Heart right ventricle (tissue), 16 donors: ENCODE measurements at places on chromosomes 7 and 10. TPM values are rescaled to one million over a fixed set of nuclear protein-coding genes. Genes with fewer than 3 reads are reported as not detected.

STRIP2 gene
- 12.4 TPM for polyA plus RNA-seq

SHTN1 gene
- 3.0 TPM for polyA plus RNA-seq

SFTPA1 gene
- polyA plus RNA-seq, result not detected

LSM8 gene
- 16.2 TPM for polyA plus RNA-seq

TUBB8 gene
- polyA plus RNA-seq, result 0.04 TPM

SPAM1 gene
- polyA plus RNA-seq, result not detected

XRCC2 gene
- polyA plus RNA-seq, result 0.29 TPM

NEUROG3 gene
- polyA plus RNA-seq, result not detected

TUBAL3 gene
- polyA plus RNA-seq, result 0.51 TPM

AGR2 gene
- polyA plus RNA-seq, result not detected

GRCh38 chr7:121401896-121402295, 5.8 kb upstream of the FAM3C start:
- no peak overlapping the region for H3K27ac ChIP-seq
- peaks cover 7% of the 10 kb centered on the region for H3K4me1 ChIP-seq
- no peak overlapping the region for H3K4me3 ChIP-seq
- no peaks in the 10 kb centered on the region for H3K27me3 ChIP-seq

DNA sequence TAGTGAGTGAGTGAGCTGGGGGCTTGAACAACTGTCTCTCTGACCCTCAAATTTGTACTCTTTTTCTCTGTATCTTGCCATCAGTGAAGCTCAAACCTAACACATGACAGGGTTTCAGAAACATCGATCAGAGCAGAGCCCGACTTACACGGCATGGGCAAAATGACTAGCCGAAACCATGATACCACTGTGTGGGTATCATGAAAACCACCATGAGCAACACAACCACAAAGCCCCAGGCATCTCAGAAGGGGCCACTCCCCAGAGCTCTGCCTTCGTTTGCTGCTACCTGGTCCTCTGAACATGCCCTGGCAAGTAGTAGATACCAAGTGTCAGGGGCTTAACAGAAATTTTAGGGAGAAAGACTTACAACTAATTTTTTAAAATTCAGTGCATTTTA, 308.5 kb downstream of the WDR11 start:
- no peaks in the 10 kb centered on the region for H3K27me3 ChIP-seq
- H3K27ac ChIP-seq, result no peak overlapping the region
- H3K4me1 ChIP-seq, result no peaks in the 10 kb centered on the region
- H3K4me3 ChIP-seq, result no peak overlapping the region

DNA sequence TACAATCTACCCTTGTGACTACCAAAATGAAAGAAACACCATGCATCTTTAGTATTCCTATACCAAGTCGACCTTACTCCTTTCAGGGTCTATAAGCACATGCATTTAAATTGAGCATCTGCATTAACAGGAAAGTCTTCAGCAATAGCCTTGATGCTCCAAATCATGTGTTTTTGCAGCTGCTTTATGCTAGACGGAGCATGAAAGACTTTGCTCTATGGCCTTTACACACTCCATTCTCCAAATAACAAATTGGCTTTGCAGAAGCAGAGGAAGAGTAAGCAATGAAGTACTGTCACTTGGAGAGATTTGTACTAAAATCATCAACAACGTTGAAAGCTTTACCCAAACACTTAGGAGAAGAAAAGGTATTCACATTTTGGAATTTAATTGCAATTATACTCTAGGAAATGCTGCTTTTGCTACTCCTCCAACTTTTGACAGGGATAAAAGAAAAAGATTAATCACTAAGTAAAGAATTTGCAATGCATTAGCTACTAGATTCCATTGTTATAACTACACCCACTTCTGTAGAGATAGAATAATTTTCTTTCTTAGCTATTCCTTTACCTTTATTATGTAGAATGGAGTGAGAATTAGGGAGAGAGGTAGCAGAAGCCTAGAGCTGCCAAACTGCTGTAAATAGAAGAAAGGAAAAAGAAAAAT, 131.8 kb downstream of the SEMA3E start:
- H3K27ac ChIP-seq, result no peak overlapping the region
- H3K4me3 ChIP-seq, result no peak overlapping the region
- no peaks in the 10 kb centered on the region for H3K36me3 ChIP-seq

DNA sequence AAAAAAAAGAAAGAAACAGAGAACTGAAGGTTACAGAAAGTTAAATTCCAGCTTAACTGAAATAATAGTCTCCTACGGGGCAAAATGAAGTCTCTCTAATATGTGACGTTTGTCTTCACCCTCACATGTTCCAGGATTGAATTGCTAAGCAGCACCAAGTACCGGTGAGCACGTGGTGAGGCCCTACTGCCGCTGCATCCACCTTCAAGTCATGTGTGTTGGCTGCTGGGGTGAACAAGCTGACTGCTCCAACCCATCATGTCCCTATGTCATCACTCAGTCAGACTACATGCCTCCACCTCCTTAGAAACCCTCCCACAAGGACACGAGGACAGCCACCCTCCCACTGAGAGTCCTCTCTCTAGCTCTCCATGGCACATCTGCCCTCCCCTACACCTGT, 35.4 kb upstream of the NPFFR1 start:
- no peak for DNase-seq
- no peaks in the 10 kb centered on the region for H3K27me3 ChIP-seq
- H3K4me1 ChIP-seq, result peaks cover 2% of the 10 kb centered on the region
- no peak overlapping the region for H3K27ac ChIP-seq

DNA sequence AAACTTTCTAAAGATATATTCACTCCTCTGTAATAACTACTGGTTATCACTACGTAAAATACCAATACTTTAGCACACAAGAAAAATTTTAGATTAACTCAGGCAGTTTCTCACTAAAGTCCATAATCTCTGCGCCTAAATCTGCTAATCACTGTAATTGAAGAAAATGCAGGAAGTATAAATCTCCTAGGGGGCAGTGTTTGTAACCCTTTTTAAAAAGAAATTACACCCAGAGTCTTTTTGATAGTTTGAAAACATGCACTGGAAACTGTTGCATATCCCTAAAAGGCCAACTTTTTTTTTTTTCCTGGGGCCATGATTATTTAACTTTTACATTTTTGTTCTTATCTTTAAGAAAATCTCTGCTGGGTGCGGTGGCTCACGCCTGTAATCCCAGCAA, 209.6 kb downstream of the KIAA1217 start:
- H3K4me1 ChIP-seq, result peaks cover 19% of the 10 kb centered on the region
- no peak overlapping the region for H3K27ac ChIP-seq
- no peaks in the 10 kb centered on the region for H3K27me3 ChIP-seq
- no peaks in the 10 kb centered on the region for H3K36me3 ChIP-seq
- DNase-seq, result no peak
- no peak overlapping the region for H3K4me3 ChIP-seq

DNA sequence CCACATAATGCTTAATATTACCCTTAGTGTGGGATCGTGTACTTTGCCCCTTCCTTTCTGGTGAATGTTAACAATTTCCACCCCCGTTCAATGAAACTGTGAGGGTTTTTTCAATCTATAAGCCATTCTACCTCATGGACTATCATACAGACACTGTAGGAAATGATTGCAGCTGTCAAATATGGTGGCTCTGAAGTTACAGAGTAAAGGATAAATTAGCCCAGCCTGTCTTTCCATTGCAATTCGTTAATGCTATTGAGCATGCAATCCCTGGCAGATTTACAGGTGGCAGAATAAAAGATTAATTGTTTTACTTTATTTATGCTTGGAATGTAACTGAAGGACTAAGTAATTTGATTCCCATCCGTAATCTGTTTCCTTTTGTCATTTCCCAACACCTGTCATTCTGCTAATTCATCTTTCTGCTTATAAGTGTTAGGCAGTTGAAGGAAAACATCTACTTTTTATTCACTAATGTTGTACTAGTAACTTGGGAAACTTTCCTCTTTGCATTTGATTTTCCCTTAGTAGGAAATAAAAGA, 1211.6 kb upstream of the LRRN3 start:
- H3K4me1 ChIP-seq, result no peaks in the 10 kb centered on the region
- H3K4me3 ChIP-seq, result no peak overlapping the region
- H3K27me3 ChIP-seq, result no peaks in the 10 kb centered on the region
- DNase-seq, result no peak
- no peaks in the 10 kb centered on the region for H3K36me3 ChIP-seq

GRCh38 chr10:70673043-70673928, 980 bp downstream of the ADAMTS14 start:
- H3K27me3 ChIP-seq, result no peaks in the 10 kb centered on the region
- peak; percentile 57 for DNase-seq
- H3K4me1 ChIP-seq, result peaks cover 27% of the 10 kb centered on the region
- H3K27ac ChIP-seq, result peak overlapping the region; percentile 68
- peak overlapping the region; percentile 56 for H3K4me3 ChIP-seq
- H3K36me3 ChIP-seq, result no peaks in the 10 kb centered on the region

DNA sequence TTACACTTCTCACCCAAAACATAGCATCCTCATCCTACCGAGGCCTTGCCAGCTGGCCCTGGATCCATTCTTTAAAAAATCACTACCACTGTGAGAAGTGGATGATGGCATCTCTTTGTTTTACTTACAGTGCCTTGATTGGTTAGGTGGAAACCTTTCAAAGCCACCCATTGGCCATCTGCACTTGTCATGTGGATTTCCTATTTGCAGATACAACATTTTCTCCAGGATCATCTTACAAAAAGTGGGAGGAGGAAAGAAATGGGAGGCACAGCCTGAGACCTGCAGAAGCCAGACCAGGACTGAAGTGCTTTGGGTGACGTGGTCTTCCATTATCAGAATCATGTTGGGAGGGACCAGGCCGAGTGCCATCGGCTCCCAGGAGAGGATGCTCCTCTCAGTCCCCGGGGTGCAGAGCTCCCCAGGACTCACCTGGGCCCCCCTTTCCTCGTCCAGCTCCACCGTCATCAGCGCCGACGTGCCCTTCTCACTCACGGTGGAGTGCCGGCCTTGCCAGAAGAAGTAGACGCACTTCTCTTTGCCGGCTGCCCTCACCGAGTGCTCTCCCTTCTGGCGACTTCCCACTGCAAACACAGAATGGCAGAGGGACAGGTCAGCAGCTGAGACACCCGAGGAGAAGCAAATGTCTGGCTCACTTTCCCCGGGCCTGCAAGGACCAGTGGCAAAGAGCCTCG, 161.2 kb downstream of the SVIL start:
- peak; percentile 49 for DNase-seq
- H3K36me3 ChIP-seq, result peaks cover 96% of the 10 kb centered on the region
- H3K27me3 ChIP-seq, result no peaks in the 10 kb centered on the region
- peak overlapping the region; percentile 12 for H3K27ac ChIP-seq
- H3K4me3 ChIP-seq, result no peak overlapping the region
- H3K4me1 ChIP-seq, result peaks cover 63% of the 10 kb centered on the region

DNA sequence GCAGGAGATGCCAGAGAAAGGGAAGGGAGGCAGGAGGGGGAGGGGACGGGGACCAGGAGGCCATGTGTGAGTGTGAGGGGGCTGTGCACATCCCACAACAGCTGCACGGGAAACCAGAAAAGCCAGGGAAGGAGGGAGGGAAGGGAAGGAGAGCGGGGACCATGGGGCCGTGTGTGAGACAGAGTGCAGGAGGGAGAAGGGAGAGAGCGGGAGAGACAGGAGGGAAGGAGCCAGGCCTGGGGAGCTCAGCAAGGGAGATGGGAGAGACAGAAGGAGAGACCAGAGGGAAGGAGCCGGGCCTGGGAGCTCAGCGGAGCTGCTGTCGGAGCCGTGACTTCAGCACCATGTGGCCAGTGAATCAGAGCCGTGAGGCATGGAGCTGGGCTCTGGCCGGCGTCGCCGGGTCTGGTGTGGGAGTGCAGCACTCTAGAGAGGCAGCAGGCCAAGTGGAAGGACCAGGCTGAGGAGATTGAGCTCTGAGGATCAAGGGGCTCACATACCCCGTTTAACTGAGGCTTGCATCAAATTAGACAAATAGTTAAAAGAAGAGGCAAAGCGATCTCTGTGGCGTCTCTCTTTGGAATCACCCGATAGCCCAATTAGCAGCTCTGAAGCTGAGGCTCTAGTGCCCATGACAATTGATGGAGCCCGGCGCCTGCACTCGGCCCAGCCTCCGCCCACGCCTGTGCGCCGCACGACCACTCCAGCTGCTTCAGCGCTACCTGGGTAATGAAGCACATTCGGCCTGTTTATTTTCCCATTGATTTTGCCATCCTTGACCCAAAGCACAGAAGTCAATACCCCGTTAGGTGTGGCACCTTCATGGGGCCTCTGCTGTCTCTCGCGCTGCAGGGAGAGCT, 150.4 kb downstream of the MAD1L1 start:
- no peaks in the 10 kb centered on the region for H3K27me3 ChIP-seq
- peaks cover 4% of the 10 kb centered on the region for H3K4me1 ChIP-seq
- H3K36me3 ChIP-seq, result no peaks in the 10 kb centered on the region
- H3K4me3 ChIP-seq, result no peak overlapping the region

DNA sequence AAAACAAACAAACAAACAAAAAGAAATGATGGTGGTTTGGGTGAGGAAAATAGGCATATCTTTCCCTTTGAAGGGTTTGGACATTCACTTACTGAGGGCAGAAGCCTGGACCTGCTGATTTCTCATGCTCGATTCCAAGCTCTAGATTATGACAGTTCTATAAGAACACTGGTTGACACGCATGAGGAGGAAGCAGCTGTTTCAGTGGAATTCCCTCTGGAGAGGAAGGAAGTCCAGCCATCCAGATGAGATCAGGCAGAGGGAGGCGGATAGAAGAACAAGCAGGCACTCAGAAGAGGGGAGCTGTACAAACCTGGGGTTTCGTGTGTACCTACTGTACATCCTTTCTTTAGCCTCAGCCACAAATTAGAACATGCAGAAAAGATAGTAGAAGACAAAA, 691.9 kb downstream of the INHBA start:
- H3K27ac ChIP-seq, result peak overlapping the region; percentile 56
- no peaks in the 10 kb centered on the region for H3K36me3 ChIP-seq
- no peaks in the 10 kb centered on the region for H3K27me3 ChIP-seq
- no peak overlapping the region for H3K4me3 ChIP-seq

- no peak for DNase-seq
- no peaks in the 10 kb centered on the region for H3K36me3 ChIP-seq
- H3K4me1 ChIP-seq, result no peaks in the 10 kb centered on the region
- no peaks in the 10 kb centered on the region for H3K27me3 ChIP-seq
- H3K4me3 ChIP-seq, result no peak overlapping the region
Observed at GRCh38 chr7:124943472-124943871, 13.8 kb upstream of the POT1 start.

GRCh38 chr7:54995610-54996363, 23.0 kb upstream of the EGFR start:
- H3K36me3 ChIP-seq, result no peaks in the 10 kb centered on the region
- no peak overlapping the region for H3K4me3 ChIP-seq
- H3K27ac ChIP-seq, result no peak overlapping the region
- no peaks in the 10 kb centered on the region for H3K4me1 ChIP-seq
- H3K27me3 ChIP-seq, result no peaks in the 10 kb centered on the region

GRCh38 chr10:60894786-60895185, 49.2 kb downstream of the RHOBTB1 start:
- no peaks in the 10 kb centered on the region for H3K36me3 ChIP-seq
- H3K27me3 ChIP-seq, result no peaks in the 10 kb centered on the region
- H3K27ac ChIP-seq, result peak overlapping the region; percentile 67
- no peak overlapping the region for H3K4me3 ChIP-seq
- H3K4me1 ChIP-seq, result peaks cover 3% of the 10 kb centered on the region

DNA sequence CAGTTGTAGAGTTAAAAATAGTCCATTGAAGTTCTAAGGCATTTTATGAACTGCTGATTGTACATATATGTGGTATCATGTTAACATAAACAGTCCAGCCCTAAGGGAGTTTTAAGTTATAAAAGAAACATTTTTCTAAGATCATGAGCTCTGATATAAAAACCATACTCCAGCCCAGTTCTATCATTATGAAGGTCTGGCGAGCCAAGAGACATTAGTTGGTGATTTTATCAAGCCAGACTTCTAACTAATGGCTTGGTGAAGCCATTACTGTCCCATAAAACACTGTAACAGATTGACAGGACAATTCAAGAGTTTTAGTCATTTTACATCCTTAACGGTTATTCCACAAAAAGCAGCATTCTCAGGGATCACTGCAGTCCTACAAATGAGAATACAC, 221.6 kb downstream of the RNLS start:
- no peaks in the 10 kb centered on the region for H3K27me3 ChIP-seq
- H3K4me3 ChIP-seq, result no peak overlapping the region
- no peak overlapping the region for H3K27ac ChIP-seq
- H3K4me1 ChIP-seq, result no peaks in the 10 kb centered on the region
- no peak for DNase-seq
